Left renal cortex interstitium (tissue), 4 donors: ENCODE measurements at places on chromosomes 16 and 17. TPM values are rescaled to one million over a fixed set of nuclear protein-coding genes. Genes with fewer than 3 reads are reported as not detected.

The OR1F1 gene
- polyA plus RNA-seq, result not detected

The GDPD1 gene
- 10.0 TPM for polyA plus RNA-seq

The C16orf54 gene
- 0.22 TPM for polyA plus RNA-seq

DNA sequence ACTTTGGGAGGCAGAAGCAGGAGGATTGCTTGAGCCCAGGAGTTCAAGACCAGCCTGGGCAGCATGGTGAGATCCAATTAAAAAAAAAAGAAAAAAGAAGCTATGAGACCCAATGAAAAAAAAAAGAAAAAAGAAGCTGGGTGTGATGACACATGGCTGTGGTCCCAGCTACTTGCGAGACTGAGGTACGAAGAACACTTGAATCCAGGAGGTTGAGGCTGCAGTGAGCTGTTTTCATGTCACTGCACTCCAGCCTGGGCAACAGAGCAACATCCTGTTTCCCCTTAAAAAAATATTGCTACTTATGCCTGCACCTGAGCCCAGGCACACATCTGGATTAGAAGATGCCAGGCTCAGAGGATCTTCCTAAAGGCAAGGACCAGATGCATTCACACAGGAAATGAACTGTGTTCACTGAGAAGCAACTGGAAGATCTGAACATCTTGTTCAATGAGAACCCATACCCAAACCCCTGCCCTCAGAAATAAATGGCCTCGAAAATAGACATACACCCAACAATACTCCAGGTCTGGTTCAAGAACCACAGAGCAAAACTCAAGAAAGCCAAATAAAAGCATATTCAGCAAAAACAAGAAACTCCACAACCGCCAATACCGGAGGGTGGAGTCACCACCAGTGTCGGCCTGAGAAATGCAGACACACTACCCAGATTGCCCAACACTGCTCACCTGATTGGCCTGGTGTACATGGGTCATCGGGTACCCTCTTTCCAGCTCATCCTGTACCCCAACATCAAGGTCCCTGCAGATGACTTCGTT lies 4.4 kb downstream of the RNF135 start:
- DNase-seq, result no peak

DNA sequence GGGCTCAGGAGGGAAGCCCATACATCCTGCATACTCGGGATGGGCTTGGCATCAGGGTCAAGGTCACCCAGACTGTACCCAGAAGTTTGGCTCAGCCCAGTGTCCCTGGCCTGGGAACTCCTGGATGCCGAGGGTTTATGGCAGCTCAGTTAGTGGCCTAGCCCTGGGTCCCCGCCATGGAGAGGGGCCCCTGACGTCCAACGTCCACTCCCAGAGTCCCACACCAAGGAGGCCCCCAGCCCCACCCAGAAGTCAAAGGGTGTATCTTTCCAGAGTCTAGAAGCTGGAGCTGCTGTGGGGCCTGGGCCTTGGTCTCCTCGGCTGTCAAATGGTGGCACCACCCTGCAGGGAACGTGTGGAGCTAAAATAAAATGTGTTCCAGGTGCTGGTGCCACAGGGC lies 76.4 kb downstream of the SREBF1 start:
- DNase-seq, result no peak

- no peak for DNase-seq
These were observed 23.5 kb downstream of the SPECC1 start for GRCh38 chr17:20032636-20033035.

- DNase-seq, result no peak
These were observed 2.9 kb upstream of the SRCIN1 start for GRCh38 chr17:38608648-38609047.

GRCh38 chr16:70685061-70685937 lies 554 bp downstream of the MTSS2 start:
- DNase-seq, result no peak

GRCh38 chr17:54626146-54626703 lies 274.4 kb upstream of the TOM1L1 start:
- DNase-seq, result no peak

DNA sequence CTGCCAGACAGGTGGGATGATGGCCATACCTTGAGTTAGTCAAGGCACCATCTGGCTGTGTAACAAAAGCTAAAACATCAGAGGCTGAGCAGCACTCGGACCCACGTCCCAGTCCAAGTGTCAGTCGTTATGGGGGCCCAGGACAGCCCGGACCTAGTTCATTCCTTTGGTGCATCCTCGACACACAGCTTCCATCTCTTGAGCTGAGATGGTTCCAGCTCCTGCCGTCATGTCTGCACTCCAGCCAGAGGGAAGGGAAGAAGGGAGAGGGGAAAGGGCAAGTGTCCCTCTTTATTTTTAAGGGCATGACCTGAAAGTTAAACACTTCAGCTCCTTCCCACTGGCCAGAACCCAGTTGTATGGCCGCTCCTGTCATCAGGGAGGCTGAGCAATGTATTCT lies 218.0 kb downstream of the SEC14L1 start:
- no peak for DNase-seq
